ENCODE measurements at places on chromosomes 5 and 9.
A peak's percentile ranks its signal among the peaks of the same experiment; 100 is the strongest.

DNA sequence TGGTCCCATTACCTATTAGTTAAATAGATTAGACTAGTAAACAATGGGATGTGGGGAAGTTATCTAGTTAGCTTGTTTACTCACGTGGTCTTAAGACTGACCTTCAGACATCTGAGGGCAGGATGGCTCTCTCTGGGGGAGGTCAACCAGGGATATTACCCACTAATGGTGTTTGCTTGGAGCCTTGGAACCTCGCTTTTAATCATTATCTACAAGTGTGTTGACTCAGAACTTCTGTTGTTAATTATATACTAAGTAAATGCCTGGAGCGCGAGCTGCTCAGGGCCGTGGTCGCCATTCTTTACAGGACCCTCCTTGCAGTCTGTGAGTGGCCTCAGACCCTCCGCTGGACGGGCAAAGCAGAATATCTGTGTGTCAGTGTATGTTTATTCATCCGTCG lies 48.5 kb upstream of the ZNF354A start:
- DNase-seq, result no peak

DNA sequence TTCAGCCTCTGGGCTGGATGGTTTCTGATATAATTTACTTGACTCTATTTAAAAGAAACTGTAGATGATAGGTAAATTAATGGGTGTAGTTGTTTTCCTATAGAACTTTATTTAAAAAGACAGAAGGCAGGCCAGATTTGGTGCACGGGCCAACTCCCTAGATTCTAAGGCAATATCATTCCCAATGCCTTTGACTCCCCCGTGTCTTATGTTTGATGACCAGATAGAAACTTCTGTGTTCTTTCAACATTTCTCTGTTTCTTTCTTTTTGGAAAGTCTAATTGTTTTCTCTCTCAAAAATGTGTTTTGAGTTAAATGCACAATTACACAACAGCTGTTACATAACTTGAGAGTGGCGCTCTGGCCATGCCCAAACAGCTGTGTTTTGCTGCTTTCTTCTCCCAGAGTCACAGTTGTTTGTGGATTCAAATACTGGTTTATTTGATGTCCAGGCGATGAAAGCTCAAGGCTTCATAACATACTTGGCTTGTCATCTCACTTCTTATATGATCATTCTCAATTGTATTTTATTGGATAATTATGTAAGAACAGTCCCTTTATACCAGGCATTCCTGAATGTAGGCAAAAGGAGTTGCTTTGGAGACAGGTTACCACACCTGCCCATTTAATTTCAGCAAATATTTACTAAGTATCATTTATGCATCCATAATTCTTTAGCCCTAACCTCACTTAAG lies 1.7 kb upstream of the ALDH1A1 start:
- peak; percentile 83 for DNase-seq

- DNase-seq, result peak; percentile 60
These were observed 124.6 kb downstream of the ROR2 start for GRCh38 chr9:91825422-91825821.

GRCh38 chr9:14097666-14098415 lies 216.1 kb downstream of the NFIB start:
- no peak for DNase-seq

- no peak for DNase-seq
These were observed 599 bp upstream of the MOCS2 start for GRCh38 chr5:53110156-53110555.

DNA sequence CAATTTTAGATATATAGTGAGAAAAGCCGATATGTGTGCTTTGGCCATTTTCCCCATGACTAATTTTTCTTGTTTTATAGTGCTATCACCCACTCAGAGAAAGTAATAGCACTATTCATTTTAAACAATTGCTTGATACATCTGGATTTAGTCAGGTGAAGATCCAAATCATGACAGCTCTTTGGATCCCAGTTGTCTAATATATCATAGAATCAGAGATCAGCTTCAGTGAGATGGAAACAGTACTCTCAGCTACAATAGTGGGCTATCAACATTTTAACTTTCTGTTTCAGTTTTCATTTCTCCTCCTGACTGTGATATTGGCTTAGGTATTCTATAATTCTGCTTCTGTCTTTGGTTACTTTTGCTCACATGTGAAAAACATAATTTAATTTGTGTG lies 38.7 kb downstream of the VCAN start:
- no peak for DNase-seq

- no peak for DNase-seq
These were observed 24.6 kb upstream of the ADRB2 start for GRCh38 chr5:148801682-148802276.

DNA sequence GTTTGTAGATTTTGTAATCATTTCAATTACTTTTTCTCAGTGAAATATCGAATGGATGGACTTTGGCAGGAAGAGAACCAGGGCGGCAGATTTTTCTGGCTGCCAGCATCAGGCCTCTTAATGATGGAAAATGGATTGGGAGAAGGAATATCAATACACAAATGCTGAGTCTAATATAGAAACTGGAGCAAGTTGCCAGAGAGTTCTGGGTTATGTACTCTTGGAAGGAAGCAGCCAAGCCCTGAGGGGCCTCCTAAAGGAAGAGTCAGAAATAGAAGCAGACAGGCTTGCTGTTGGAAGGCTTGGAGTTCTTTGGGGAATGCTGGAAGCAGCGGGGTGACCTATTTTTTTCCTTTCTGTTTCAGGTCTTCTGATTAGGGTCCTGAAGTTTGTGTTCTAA lies 428.6 kb downstream of the DMAC1 start:
- DNase-seq, result no peak

DNA sequence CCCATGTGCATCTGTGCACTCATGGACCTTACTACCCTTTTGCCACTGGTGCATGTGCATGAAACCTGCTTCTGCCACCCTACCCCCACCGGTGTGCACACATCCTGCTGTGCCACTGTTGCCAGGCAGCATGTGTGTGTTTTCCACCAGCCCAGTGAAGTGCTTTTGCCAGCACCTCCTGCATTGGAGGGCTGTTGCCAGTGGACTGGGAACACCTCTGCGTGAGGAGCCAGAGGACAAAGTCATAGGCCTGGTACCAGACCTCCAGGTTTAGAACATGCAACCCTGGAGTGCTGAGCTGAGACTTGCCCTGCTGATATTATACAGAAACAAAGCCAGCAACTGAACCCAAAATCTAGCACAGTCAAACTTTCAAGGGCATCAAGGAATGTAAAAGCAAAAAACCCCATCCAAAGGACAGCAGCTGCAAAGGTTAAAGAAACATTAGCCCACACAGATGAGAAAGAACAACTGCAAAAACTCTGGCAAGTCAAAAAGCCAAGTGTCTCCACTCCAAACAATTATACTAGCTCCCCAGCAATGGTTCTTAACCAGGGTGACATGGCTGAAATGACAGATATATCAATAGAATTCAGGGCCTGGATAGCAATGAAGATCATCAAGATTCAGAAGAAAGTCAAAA lies 70.6 kb upstream of the PTPN3 start:
- no peak for DNase-seq

GRCh38 chr9:74025402-74025925 lies 471.7 kb upstream of the RORB start:
- no peak for DNase-seq

DNA sequence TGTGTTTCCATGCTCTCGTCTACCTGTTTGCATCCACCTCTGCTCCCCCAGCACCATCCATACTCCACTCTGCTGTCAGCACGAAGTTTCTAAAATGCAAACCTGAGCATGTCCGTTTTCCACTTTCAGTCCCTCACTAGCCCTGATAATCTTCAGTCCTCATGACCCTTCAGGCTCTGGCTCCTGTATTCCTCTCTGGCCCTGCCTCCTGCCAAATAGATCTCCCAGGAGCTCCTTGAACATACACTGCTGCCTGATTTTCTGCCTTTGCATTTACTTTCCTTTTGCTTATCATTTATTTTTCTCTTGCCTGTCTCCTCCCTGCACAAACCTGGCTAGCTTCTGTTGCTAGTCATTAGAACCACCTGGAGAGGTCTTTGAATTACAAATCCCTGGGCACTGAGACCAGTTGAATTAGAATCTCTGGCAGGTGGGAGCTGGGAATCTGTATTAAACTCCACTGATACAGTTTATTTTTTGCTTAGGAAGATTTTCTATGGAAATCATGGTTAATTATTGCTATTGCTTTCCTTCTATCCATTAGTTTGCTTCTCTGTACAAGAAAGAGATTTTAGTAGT lies 18.5 kb downstream of the ARHGEF28 start:
- DNase-seq, result no peak

DNA sequence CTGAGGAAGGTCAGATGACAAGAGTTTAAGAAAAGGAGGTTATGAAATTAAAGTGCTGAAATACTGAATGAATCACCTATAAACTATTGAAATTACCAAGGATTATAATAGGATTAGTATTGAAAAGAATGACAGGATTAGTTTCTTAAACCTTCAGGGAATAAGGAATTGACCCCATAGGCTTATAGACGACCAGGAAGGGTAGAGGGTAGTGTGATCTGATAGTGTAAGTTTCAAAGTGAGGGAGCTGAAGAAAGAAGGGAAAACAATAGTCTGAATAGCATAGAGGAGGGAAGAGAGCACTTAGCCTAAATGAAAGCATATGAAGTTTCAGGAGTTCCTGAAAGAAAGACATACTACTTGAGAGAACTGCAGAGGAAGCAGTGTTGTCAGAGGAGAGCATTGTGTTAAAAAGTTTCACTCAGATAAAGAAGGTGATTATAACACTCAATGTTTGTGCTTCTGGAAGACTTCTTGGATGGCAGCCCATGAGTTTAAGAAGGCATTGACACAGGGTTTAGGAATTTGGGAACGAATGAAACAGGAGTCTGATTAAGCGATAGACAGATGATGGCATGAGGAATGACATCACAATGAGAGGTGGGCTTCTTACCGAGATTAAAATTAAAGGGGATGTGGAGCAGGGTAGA lies 557.9 kb upstream of the GRAMD2B start:
- DNase-seq, result no peak

DNA sequence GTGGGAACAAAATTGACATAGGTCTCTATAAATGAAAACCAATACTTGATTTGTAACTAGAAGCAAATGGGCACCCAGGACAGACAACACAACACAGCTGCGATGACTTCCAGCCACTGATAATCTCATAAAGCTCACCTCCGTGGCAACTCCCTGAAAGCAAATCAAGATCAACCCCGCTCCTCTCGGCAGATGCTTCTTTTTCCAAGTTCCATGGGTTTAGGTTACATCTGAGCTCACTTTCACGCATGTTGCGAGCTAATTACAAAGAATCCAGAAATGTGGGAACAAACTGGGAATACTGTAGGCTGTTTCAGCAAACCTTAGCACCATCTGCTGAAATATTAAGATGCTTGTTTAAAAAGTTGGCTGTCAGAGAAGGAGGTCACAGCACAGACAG lies 153.9 kb downstream of the ELAVL2 start:
- no peak for DNase-seq

DNA sequence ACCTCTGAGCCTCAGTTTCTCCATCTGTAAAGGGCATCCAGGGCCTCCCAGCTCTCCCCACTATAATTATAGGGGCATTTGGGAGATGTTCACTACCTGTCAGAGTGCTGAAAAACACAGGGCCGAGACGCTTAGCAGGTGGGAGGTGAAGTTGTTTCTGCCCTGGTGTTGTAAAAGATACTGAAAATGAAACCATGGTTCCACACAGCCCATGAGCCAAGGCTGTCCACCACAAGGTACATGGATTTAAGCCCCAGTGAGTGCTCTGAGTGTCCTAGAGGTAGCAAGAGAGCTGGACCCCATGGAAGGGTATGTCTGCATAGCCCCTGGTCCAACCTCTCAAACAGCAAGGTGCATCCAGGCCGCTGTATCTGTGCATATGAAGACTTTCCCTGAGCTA lies 137.5 kb downstream of the C5orf15 start:
- peak; percentile 54 for DNase-seq

DNA sequence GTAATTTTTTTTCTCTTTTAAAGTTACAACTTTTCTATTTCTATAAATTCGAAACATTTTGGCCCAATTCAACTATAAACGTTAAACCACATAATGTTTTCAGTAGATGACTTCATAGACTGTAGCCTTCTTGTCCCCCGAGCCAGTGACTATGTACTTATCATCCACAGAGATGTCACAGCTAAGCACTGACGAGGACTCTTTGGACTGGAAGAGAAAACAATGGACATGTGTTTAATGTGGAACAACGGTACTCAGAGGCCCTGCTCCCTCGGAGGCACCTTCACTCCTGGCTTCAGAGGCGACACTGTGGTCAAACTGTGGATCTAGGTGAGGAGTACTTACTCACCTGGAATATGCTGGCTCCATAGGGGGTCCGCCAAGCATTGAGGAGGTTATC lies 105.2 kb downstream of the TLE1 start:
- DNase-seq, result no peak

DNA sequence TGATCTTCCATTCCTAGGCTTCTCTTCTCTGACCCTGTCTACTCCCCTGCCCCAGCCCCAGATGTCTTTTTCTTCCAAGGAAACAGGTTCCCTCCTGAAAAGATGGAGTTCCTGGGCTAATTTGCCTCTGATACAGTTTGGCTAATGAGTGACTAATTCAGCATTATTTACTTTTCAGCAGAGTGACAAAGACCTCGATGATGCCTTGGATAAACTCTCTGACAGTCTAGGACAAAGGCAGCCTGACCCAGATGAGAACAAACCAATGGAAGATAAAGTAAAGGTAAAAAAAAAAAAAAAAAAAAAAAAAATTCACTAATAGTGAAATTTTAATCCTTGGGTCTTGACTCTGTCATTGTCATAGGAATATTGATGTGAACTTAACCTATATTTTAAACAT lies 42.7 kb downstream of the ERAP1 start:
- no peak for DNase-seq

GRCh38 chr9:123131258-123131657 lies 97.8 kb downstream of the GPR21 start:
- no peak for DNase-seq

GRCh38 chr5:147390654-147391225 lies 119.1 kb downstream of the DPYSL3 start:
- no peak for DNase-seq

DNA sequence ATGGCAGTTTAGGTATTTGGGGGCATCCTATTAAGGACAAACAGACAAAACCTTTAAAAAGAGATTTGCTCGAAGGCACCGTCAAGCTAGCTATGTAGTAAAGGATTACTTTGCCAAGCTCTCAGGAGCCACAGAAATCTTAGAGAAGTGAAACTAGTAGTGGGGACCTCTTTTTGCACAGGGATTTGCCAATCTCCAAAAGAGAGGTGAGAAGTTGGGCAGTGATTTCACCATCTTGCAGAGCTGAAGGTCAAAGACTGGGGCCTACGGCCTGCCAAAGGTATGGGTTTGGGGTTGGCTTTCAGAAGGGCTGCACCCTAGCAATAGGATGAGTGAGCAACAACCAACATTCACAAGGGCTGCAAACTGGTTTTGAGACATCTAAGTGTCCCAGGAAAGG lies 1.6 kb upstream of the FCN1 start:
- DNase-seq, result peak; percentile 36

DNA sequence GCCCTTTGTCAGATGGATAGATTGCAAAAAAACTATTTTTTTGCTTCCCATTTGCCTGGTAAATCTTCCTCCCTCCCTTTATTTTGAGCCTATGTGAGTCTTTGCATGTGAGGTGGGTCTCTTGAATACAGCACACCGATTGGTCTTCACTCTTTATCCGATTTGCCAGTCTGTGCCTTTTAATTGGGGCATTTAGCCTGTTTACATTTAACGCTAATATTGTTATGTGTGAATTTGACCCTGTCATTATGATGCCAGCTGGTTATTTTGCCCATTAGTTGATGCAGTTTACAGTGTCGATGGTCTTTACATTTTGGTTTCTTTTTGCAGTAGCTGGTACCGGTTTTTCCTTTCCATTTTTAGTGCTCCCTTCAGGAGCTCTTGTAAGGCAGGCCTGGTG lies 13.0 kb upstream of the DEPDC1B start:
- DNase-seq, result no peak
